ENCODE measurements at places on chromosomes 3 and 15. TPM values are rescaled to one million over a fixed set of nuclear protein-coding genes. Genes with fewer than 3 reads are reported as not detected.

The CACNA2D2 gene
- polyA plus RNA-seq: 6.0 TPM

DNA sequence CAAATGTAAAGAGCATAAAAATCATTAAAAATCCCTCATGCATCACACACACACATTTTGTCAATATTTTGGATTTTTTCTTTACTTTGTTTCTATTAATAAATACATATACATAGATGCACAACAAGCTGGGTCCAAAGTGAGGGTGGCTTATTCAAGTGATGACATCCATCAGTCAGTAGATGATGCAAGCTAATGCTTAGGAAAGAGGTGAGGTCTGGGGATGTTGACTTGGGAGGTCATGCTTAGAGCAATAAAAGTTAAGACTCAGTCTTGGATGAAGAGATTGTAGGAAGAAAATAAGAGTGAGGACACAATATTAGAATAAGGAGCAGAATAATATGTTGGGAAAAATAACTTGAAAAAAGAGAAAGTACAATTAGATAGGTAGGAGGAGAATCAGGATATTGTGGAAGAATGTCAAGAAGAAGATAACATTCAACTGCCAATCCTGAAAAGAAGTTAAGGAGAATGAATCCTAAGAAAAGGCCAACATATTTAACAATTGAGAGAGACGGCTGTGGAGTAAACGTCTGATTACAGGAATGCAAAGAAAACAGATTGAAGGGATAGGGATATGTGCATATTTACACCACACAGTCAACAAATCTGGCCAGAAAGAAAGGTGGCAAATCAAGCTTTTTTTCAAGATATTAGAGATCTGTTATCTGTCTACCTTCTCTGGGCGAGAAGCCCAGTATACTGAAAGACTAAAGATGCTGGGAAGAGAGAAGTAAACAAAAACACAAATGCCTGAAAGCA, 111.0 kb upstream of the TJP1 start:
- DNase-seq: no peak

DNA sequence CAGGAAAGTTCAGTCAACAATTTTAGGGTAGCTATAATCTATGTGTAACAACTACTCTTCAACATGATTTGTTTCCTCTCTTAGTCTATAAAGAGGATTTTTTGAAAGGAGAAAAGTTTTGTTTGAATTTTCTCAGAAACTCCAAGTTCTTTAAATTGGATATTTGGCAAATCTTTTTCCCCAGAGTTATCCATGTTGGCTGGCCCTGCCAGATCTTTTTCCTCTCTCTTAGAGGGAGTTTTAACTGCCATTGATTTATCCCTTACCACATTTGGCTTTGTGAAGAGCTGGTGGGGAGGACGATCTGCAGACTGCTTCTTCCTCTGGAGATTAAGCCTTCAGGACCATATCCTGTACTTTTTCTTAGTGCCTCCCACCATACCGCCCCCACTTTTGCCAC, 64.9 kb upstream of the ROPN1 start:
- DNase-seq: no peak

DNA sequence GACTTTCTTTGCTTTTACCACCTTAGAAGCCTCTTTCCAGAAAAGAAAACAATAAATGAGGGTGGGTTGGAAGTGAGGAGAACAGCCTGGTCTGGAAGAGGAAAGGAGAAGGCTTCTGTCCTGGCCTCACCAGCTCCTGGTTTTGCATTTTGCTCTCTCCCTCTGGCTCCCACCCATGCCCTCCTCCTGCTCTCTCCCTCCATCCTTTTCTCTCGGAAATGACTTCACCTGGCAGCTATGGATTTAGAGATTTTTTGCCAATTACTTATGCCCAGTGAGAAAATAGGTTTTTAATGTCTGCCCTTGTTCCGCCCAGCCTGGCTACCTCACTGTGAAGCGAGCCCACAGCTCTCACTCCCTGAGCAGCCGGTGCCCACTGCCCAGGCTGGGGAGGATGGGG, 77.9 kb upstream of the NTRK3 start:
- no peak for DNase-seq
